Camera-type eye (tissue), 1 donor: ENCODE measurements at places on chromosomes 3 and 15. TPM values are rescaled to one million over a fixed set of nuclear protein-coding genes. Genes with fewer than 3 reads are reported as not detected.

TMEM40 gene
- total RNA-seq: 0.82 TPM

PRR20G gene
- not detected for total RNA-seq

CHRM5 gene
- 6.8 TPM for total RNA-seq

RLBP1 gene
- 102 TPM for total RNA-seq

TRIM59 gene
- total RNA-seq: 25.6 TPM

SCN5A gene
- total RNA-seq: 3.0 TPM

CYP19A1 gene
- total RNA-seq: 0.33 TPM

ARHGEF26 gene
- total RNA-seq: 37.5 TPM

SCAMP5 gene
- 34.9 TPM for total RNA-seq

AHSG gene
- not detected for total RNA-seq

PLXNB1 gene
- 92.6 TPM for total RNA-seq

MOBP gene
- total RNA-seq: not detected

MBD4 gene
- total RNA-seq: 30.8 TPM

RPUSD2 gene
- total RNA-seq: 7.3 TPM

DAG1 gene
- 70.1 TPM for total RNA-seq

FGD5 gene
- total RNA-seq: 17.3 TPM

SLCO2A1 gene
- 1.3 TPM for total RNA-seq

KNG1 gene
- total RNA-seq: not detected

SEMA6D gene
- total RNA-seq: 69.2 TPM

SH3GL3 gene
- total RNA-seq: 20.3 TPM

TMED3 gene
- 50.5 TPM for total RNA-seq

SLC22A13 gene
- total RNA-seq: 0.27 TPM

PLCH1 gene
- 35.0 TPM for total RNA-seq

LRRC31 gene
- not detected for total RNA-seq

PLA2G4E gene
- 0.16 TPM for total RNA-seq

ZPLD1 gene
- total RNA-seq: 1.9 TPM

WNT5A gene
- 39.0 TPM for total RNA-seq

KCNAB1 gene
- 23.5 TPM for total RNA-seq

KCNH8 gene
- 8.2 TPM for total RNA-seq

ANKRD34C gene
- 0.22 TPM for total RNA-seq

NKTR gene
- total RNA-seq: 337 TPM

CCR2 gene
- total RNA-seq: 0.77 TPM

LTK gene
- total RNA-seq: 2.3 TPM

PARP15 gene
- 0.82 TPM for total RNA-seq

TM4SF18 gene
- total RNA-seq: 13.9 TPM

ATP13A5 gene
- 0.22 TPM for total RNA-seq

ASB14 gene
- 0.33 TPM for total RNA-seq

NUSAP1 gene
- total RNA-seq: 50.4 TPM
